ENCODE measurements at places on chromosomes 5 and 9. TPM values are rescaled to one million over a fixed set of nuclear protein-coding genes. Genes with fewer than 3 reads are reported as not detected.

GRCh38 chr5:124642151-124642550, 104.3 kb downstream of the ZNF608 start:
- no peak for DNase-seq

GRCh38 chr5:106476630-106477029, 1194.1 kb downstream of the EFNA5 start:
- DNase-seq = no peak

Gene RASEF
- polyA plus RNA-seq = 7.9 TPM

GRCh38 chr5:111200828-111201227, 23.4 kb upstream of the CAMK4 start:
- no peak for DNase-seq

Gene KLHL3
- polyA plus RNA-seq = 27.7 TPM

Gene HSPB3
- polyA plus RNA-seq = not detected

GRCh38 chr5:142531977-142532780, 153.7 kb downstream of the FGF1 start:
- DNase-seq = no peak

Measured in left lung (tissue), 14 donors.